Activated T-helper 17 cell treated with anti-CD3 and anti-CD28 coated beads, Interleukin-2, amount 50 U/mL, for 72 hours (primary cell): ENCODE measurements at places on chromosomes 7 and 10. TPM values are rescaled to one million over a fixed set of nuclear protein-coding genes. Genes with fewer than 3 reads are reported as not detected.

SEMA3E gene
- not detected for total RNA-seq

MLXIPL gene
- total RNA-seq = not detected

GALNT17 gene
- total RNA-seq = not detected

- ATAC-seq = peak; percentile 79
Observed at GRCh38 chr7:131040467-131040932, 287.2 kb upstream of the MKLN1 start.

- no peak for ATAC-seq
Observed at GRCh38 chr10:100345570-100346330, 1.3 kb upstream of the SCD start.

DNA sequence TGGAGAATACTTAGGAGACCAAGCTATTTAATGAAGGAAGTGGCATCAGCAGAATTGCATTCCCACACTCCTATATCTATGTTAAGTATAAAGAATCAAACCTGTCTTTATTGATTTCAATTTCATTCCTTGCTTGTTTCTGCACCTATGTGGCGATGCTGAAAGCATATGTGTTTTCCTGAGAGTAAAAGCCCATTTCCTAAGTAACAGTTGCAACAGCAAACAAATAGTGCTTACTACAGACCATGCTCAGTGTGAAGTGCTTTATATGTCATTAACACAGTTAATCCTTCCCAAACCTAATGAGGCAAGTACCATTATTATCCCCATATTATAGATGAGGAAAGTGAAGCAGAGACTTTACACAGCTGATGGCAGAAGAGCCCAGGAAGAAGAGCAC, 552.1 kb downstream of the PARD3 start:
- no peak for ATAC-seq

DNA sequence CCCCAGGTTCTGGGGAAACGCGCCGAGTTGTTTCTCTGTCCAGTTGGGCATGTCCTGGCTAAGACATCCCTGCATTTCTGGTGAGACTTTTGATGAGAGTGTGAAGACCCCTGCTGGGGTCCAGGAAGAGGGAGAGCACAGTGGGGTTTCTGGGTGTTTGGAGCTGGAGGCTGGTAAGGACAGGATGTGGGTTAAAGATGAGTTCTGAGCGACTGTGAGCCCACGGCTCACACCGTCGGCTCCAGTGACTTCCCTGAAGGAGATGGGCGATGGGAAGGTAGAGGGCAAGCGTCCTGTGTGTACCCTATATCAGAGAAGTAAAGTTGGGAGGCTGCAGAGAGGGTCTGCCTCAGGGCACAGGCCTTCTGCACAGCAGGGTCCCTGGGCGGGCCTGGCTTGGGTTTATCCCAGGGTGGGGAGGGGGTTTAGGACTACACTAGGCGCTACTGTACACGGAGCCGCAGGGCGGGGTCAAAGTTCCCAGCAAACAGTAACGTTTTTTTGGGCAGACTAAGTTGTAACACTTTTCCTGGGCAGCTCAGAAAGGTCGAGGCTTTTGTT, 3.6 kb downstream of the EMX2 start:
- ATAC-seq = no peak

DNA sequence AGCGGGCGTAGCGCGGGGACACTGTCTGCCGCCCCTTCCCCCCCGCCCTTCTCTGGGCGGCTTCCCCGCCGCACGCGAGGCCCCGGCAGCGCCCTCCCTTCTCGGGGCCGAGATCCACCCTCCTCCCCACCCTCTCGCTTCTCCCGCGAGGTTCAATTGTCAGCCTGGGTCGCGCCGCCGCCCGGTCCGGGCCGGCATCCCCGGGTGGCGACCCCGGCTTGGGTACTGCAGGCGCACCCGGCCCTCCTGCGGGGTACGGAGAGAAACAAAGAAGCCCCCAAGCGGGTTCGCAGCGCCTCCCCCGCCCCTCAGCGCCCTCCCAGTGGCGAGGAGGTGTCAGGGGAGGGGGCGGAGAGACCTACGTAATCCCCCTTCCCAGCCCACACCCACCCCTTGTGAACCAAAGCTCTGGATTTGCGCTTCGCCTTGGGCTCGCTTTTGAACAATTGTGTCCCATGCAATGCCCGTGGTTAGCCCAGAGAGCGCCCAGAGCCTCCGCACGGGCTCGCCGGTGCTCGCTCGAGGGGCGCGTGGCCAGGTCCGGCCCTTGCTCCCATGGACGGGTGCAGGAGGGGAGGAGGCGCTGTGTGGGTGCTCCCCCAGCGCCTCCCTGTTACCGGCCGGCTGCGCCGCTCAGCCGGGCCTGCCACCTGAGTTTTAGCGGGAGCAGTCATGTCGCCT, 634 bp downstream of the HECW1 start:
- no peak for ATAC-seq

DNA sequence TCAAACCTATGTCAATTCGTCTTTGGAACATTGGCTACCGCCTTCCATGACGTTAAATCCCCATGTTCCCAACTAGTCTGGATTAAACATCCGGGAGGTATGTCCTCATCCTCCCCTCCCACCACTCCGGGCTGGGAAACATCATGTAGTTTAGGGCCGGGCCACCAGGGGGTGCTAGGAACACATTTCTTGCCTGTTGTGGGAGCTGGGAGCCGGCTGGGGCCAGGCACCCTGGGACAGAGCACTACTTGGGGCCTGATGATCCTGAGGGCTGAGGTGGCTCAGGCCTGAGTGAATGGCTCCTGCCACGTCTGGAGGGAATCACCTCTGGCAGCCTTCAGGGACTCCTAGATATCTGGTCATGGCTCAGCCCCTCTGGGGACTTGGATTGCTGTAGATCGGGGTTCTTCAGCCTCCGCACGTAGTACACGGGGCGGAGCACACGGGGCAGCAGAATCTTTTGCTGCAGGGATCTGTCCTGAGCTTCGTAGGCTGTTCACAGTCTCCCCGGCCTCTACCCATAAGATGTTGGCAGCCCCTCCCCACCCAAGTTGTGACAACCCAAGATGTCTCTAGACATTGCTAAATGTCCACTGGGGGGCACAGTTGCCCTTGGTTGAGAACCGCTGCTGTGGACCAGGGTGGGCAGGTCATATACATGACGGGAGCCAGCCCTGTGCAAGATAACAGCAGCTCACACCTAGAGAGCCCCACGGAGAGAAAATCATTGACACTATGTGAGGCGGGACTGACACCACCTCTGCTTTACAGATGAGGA, 141.2 kb upstream of the ZNF716 start:
- ATAC-seq = no peak

DNA sequence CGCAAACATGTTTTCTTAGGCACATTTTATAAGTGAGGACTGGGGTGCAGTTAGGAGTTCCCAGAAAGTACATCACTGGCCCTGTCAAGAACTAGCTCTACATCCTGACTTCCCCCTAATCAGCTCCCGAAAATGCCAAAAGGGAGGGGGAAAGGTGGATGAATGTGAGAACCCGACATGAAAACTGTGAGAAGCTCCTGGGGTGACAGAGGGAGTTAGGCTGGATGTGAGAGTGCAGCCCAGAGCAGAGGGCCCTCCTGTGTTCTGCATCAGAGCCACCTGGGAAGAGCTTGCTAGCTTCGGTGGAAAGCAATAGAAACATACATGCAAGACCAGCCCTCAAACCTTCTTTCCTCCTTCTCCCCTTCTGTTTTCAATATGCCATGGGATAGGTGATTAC, 30.5 kb upstream of the SEM1 start:
- no peak for ATAC-seq

DNA sequence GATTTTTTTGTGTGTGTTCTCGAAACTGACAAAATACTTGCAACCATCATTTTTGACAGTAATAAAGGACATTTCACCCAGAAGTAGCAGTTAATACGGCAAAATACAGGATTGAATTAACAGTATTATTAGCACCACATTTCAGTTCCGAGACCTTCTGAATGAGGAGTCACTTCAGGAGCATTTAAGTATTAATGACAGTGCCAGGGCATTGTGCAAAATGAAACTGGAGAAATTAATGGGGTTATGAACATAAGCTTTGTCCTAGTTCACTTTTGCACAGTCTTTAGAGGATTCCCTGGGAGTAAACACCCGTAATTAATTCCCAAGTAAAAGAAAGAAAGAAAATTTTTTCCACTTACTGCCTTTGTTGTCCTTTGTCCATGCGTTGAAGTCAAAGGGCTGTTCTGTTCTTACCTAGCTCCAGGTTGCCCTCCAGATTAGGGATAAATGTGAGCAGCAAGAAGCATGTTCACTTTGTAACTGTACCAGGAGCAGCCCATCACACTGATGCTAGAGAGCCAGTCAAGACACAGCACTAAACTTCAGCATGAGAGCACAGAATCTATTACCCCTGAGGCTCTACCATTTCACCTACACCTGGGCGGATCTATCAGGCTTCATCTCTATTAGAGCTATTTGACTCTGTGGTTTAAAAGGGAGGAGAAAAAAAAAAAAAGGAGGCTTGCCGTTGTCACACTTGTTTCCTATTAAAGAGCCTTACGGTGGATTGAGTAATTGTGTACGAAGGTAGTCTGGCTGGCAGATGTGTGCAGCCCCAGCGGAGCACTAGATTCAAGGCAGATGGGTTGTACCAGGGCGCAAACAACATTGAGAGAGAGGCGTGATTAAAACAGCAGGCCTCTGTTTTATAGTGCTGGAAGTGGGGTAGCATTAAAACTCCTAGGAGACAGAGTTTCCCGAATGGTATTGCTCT, 297.8 kb upstream of the SEMA3A start:
- ATAC-seq = no peak

GRCh38 chr10:129544205-129545202, 77.5 kb downstream of the MGMT start:
- no peak for ATAC-seq
